ENCODE measurements at places on chromosomes 1 and 21.

GRCh38 chr1:179178950-179179349 is 50.5 kb downstream of the ABL2 start:
- no peak for DNase-seq

DNA sequence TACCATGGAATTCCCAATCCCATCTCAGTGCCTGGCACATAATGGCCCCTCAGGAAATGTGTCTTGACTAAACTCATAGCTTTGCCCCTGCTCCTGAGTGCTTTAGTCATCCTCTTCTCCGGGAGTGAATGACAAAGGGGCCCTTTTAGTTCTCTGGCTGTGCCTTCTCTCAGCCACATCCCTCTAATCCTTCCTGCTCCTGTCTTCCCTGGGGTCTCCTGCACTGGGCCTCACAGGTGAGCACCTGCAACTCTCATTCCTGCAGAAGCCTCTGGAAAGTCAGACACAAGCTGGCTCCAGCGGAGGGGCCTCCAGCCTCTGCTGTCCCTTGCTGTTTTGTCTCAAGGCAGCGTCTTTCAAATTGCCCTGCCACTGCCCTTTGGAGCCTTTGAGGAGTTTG is 14.0 kb upstream of the ETV3L start:
- DNase-seq, result no peak

DNA sequence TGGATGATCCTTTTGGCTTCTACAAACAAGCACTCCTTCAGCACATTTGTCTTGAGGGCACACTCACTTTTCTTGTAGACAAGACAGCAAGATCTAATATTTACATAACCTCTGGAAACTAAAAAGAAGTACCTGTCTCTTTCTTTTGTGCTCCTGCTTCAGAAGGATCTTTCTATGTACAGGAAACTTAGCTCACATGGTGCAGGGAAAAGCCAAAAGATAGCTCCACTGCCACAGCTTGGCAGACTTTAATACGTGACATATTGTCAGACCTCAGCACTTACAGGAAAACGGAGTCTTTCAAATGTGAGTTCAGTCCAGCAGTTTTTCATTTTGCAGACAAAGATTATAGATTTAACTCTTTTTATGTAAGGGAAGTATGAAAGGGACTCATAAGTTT is 225.5 kb upstream of the SAMSN1 start:
- no peak for DNase-seq

GRCh38 chr1:175390522-175391254 is 198.1 kb upstream of the KIAA0040 start:
- DNase-seq, result no peak

GRCh38 chr1:236455243-236455642 is 61.2 kb downstream of the EDARADD start:
- DNase-seq, result no peak

GRCh38 chr1:102219463-102219862 is 222.7 kb upstream of the OLFM3 start:
- no peak for DNase-seq

DNA sequence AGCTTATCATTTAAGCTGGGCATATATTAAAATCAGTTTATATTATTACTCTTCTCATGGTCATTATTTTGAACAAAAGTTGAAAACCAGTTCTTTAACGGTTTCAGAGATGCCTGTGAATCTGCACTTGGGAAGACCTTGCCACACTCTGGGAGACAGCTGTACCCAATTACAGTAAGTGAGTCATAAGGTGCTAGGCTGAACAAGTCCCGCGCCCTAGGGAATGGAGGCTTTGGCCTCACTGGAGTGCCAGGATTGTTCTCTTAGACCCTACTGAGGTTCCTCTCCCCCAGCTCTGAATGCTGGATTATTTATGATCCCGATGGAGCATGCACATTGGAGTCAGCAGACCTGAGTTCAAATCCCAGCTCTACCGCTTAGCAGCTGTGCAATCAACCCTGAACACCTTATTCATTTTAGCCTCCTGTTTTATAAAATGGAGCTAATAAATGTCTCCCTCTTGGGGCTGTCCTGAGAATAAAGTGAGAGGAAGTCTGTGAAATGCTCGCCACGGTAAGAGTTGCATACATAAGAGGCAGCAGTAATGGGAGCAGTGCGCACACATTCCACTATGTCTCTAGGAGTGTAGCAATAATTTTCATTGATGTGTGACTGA is 266.2 kb downstream of the FOXD2 start:
- DNase-seq, result no peak

DNA sequence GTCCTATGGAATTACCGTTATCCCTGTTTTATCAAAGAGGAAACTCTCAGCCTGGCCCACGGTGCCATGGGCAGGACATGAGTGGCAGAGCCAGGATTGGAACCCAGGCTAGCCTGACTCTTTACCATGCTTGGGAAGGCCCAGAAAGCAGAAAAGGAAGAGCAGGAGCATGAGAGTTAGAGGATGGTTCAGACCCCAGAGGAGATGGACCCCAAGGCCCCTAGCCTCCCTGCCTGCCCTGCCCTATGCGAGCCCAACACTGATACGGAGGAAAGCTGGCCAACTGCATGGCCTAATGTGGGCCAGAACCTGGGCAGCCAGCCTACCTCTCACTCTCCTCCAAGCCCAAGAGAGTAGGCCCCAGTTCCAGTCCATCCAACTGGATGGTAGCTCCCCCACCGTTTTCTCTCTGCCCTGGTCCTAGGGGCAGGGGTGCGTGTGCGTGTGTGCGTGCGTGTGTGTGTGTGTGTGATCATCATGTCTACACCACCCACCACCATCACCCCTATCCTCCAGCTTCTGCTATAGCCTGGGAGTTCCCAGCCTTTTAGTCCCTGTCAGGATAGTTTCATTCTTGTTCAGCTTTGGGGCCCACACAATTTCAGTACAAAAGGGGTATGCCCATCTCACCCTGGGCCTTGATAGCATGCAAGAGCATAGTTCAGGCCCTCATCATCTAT is 15.4 kb upstream of the MEX3A start:
- DNase-seq, result no peak

GRCh38 chr1:174815474-174815908 is 184.3 kb upstream of the CACYBP start:
- no peak for DNase-seq

DNA sequence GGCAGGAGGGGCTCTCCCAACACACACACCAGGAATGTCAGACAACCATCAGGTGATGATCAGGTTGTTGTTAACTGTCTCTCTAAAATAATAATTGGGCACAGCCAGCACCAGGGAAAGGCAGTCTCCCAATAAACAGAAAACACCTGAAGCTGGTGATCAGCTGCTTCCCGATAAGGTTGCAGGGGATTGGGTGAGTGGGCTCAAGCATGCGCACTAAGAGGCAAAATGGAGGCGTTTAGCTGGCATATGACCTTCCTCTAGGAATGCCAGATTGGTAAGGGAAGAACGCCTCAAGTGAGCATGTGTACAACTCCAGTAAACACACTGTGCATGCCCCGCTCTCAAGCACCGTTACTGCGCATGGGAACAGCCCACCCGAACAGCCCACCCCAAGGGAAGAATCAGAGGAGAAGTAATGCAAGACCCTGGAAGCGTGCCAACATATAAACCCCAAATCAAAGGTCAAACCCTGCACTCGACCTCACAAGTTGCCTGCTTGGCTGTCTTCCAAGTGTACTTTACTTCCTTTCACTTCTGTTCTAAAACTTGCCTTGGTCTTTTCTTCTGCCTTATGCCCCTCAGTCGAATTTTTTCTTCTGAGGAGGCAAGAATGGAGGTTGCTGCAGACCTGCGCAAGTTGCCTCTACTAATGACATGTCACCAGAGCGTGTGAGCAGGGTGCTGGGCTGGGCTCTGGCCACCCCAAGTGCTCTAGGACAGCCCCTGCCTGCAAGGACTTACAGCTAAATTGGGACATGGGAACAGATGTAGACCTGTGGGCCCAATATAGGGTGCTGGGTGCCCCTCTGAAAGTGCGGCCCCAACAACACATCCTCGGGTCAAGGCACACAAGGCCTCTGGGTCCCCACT is 200.8 kb downstream of the RHOU start:
- DNase-seq, result no peak

DNA sequence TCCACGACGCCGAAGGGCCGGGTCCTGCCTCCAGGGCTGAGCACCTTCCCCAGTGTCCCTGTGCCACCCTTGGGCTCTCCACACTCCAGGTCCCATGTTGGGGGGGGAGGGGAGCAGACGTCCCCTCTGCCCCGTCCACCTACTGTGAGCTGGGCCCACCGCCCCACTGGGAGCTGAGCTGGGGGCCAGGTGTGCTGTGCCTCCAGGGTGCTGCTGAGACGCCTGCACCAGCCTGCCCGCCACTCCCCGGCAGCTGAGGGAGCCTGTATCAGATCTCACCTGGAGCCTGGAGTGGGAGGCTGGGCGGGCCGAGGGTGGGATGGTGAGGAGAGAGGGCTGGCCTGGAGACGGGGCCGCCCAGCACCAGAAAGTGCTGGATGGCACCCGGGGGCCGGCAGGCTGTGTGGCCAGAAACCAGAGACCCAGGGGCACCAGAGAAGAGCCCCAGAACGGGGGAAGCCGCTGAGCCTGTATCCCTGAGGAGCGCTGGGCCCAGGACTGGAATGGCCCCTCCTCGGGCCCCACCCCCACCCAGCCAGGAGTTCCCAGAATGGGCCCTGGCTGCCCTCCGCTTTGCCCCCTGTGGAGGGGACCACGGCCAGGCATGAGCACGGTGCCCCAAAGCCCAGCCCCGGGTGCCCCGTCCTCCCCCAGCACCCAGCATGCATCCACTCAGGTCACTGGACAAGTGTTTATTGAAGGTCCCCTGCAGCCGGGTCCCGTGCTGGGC is 3.4 kb downstream of the TNFRSF18 start:
- DNase-seq, result no peak

- no peak for DNase-seq
Observed at GRCh38 chr1:175857756-175858155, 114.4 kb upstream of the TNR start.

DNA sequence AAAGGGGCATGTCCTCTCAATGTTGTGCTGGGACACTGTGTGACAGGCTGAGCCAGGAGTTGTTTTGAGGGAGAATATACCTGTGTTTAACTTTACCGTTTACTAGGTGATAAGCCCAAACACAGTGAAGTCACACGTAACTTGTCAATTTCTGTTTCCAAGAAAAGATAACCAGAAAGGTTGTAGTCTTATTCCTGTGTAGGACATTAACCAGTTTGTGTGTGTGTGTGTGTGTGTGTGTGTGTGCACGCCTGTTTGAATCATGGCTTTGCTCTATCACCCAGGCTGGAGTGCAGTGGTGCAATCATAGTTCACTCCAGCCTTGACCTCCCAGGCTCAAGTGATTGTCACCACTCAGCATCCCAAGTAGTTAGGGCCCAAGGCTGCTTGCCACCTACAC is 83.6 kb downstream of the MRPS6 start:
- DNase-seq, result no peak

- DNase-seq, result no peak
Observed at GRCh38 chr1:207925210-207925609, 14.3 kb upstream of the CD34 start.

DNA sequence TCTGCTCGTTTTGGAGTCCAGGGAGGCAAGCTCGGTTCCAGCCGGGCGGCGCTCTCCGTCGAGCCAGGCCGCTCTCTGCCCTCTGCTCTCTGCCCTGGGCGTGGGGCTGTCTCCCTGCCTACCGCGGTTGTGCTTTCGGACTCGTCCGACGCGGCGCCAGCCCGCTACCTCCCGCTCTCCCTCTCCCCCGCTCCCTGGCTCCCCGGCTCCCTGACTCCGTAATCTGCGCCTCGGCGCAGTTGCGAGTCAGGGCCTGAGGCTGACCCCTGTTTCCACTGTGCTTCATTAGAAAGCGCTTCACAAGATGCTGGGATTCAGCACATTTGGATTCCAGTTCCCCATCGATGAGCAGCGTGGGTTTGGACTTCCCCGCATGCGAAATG is 2.2 kb downstream of the SOX13 start:
- DNase-seq, result no peak

DNA sequence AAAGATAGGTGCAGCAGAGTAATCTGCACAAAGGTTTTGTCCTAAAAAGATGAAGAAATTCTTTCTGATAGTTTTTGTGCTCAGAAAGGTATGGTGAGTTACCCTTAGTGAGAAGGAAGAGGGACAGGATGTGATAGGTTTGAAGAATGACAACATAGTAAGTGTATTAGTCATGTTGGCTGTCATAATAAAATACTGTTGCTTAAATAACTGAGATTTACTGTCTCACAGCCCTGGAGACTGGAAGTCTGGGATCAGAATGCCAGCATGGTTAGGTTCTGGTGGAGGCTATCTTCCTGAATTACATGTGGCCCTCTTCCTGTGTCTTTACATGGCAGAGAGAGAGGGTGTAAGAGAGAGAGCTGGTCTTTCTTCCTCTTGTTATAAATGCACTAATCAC is 965.2 kb downstream of the TTLL7 start:
- no peak for DNase-seq

DNA sequence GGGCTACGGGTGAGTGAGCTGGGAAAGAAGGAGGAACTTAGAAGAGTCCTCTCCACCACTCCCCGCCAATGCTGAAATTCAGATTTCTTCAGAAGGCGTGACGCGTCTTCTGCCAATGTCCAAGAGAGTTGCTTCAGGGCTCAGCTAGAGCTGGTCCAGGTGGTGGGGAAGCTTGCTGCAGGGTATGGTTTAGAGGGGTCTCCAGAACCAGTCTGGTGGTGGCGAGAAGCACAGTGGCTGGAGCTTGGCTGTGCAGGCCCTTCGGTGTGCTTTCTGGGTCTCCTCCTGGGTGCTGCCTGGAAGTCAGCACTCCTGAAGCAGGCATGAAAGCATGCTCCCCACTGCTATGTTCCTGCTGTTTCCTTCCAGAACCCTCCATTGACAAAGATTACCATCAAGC is 387.2 kb downstream of the PTPRU start:
- DNase-seq, result no peak

DNA sequence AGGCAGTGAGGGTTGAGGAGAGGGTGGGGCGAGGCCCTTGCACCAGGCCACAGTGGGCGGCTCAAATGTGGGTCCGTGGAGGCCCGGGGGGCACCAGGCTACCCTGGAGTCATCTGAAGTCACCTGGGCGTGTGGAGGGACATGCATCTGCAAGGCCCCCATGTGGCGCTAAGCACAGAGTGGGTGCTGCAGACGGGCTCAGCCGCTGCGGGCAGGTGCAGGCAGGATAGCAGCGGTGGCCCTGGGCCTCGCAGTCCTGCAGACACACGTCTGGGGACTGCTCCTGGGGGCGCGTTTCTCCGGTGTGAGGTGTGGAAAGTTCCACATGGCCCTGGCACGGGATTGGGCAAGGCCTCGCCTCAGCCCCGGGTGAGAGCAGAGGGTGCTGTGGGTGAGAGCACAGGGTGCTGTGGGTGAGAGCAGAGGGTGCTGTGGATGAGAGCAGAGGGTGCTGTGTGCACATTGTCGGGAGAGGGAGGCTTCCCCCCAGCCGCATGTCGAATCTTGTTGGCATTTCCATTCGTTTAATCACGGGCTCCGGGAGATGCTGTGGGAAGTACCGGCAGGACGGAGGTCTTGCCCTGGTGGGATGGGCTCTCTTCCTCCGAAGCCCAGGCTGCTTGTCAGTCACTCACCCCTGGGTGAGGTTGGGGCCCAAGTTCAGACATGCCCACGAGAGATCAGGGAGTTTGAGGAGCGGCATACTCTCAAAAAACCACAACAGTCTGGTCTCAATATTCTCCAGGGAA is 46.5 kb downstream of the TP73 start:
- no peak for DNase-seq

GRCh38 chr1:248688527-248689298 is 13.9 kb downstream of the OR14I1 start:
- DNase-seq, result no peak

- peak; percentile 31 for DNase-seq
Observed at GRCh38 chr1:40848530-40849189, 13.5 kb downstream of the CITED4 start.

- DNase-seq, result no peak
Observed at GRCh38 chr1:99171184-99171813, 93.0 kb upstream of the PLPPR4 start.

GRCh38 chr1:26469558-26469957 is 2.7 kb upstream of the HMGN2 start:
- no peak for DNase-seq

Data from stromal cell of bone marrow (primary cell).